HCT116 (cell line): ENCODE measurements at places on chromosomes 2 and 18. TPM values are rescaled to one million over a fixed set of nuclear protein-coding genes. Genes with fewer than 3 reads are reported as not detected.

DNA sequence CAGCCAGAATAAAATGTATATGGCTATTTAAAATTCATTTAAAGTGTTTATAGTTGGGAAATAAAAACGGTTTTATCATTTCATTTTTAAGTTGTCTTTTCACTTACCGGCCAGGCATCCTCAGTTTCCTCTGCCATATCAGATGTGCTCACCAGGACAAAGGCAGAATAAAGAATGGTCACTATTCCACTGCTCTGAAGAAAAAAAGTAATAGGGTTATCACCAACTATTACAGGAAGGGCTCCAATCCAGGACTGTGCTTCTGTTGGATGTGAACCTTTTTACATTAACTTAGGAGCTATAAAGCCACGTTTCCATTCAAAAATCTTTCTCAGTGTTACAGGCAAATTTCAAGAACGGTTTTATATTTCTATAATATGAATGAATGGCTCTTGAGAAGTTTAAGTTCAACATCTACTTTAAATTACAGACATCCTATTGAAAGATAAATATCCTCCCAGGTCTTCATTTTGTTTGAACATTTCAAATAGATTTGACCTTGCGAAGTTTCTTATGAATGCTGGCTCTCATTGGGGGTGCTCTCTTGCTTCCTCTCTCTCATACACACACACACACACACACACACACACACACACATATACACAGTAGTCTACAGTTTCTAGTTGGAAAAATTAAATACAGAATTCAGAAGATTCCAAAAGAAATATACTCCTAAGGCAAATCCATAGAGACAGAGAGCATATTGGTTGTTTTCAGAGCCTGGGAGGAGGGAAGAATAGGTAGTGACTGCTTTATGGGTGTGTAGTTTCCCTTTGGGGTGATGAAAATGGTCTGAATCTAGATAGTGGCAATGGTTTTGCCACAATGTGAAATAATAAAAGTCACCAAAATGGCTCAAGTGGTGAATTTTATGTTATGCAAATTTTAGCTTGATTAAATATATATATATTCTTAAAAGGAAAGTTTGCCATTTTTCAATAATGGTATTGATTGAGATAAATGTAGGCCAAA is 2.9 kb upstream of the SLC40A1 start:
- DNase-seq = no peak
- peaks cover 5% of the 10 kb centered on the region; the same call in 1 of the 2 replicates for H3K4me1 ChIP-seq

DNA sequence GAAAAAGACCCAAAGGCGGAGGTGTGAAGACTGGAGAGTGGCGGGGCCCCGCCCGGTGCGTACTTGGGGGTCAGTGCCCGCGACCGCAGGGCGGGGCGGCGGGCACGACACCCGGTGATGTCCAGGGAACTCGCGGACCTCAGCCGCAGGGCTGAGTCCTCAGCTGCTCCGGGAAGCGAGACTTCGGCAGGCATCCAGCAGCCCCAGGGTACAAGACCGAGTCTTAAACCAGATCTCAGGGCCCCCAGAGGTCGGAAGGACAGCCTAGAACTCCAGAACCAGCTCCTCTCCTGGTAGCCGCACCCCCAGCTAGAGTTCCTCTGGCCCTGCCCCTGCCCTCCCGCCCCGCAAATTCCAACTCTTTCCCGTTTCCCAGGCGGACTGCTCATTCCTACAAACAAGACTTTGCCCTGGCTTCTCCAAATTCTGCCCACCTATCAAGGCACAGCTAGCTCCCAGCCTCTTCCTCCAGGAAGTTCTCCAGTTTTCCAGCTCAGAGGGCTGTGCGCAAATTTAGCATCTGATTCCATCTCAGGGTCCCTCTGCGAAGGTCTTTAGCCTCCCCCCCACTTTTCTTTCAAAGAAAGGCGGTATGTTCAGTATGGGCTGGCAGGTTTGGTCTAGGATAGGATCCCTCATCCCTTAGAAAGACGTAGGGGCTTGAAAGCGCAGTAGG is 26.0 kb upstream of the NOTO start:
- no peaks in the 10 kb centered on the region for H3K36me3 ChIP-seq
- DNase-seq = no peak
- no peak overlapping the region for H3K4me3 ChIP-seq
- H3K4me1 ChIP-seq = peaks cover 9% of the 10 kb centered on the region; the same call in 1 of the 2 replicates
- H3K27ac ChIP-seq = no peak overlapping the region

DNA sequence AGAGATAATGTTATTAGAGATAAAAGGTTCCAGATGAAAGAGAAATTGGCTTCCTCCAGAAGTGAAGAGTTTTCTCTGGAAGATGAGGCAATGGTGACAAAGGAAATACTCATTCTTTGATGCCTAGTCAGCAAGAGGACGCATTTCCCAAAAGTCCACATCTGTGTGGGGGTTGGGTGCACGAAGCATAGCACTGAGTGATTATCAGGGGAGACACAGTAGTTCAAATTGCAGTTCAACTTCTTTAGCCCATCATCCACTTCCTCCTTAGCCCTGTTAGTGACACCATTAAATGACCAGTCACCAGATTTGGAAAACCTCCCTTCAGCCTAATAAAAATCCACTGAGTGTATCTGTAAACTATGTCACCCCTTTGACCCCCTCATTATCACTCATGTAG is 80.9 kb upstream of the PHLPP1 start:
- H3K27ac ChIP-seq = no peak overlapping the region
- no peak overlapping the region for H3K4me3 ChIP-seq
- H3K36me3 ChIP-seq = no peaks in the 10 kb centered on the region

GRCh38 chr2:41937921-41938708 is 109.7 kb upstream of the PKDCC start:
- H3K27ac ChIP-seq = no peak overlapping the region
- H3K27me3 ChIP-seq = peaks cover 4% of the 10 kb centered on the region; the same call in 1 of the 2 replicates
- H3K4me3 ChIP-seq = no peak overlapping the region

- H3K27ac ChIP-seq = no peak overlapping the region
- H3K4me1 ChIP-seq = no peaks in the 10 kb centered on the region
- no peaks in the 10 kb centered on the region for H3K36me3 ChIP-seq
- H3K4me3 ChIP-seq = no peak overlapping the region
Observed at GRCh38 chr2:9656270-9656766, 25.5 kb upstream of the YWHAQ start.

DNA sequence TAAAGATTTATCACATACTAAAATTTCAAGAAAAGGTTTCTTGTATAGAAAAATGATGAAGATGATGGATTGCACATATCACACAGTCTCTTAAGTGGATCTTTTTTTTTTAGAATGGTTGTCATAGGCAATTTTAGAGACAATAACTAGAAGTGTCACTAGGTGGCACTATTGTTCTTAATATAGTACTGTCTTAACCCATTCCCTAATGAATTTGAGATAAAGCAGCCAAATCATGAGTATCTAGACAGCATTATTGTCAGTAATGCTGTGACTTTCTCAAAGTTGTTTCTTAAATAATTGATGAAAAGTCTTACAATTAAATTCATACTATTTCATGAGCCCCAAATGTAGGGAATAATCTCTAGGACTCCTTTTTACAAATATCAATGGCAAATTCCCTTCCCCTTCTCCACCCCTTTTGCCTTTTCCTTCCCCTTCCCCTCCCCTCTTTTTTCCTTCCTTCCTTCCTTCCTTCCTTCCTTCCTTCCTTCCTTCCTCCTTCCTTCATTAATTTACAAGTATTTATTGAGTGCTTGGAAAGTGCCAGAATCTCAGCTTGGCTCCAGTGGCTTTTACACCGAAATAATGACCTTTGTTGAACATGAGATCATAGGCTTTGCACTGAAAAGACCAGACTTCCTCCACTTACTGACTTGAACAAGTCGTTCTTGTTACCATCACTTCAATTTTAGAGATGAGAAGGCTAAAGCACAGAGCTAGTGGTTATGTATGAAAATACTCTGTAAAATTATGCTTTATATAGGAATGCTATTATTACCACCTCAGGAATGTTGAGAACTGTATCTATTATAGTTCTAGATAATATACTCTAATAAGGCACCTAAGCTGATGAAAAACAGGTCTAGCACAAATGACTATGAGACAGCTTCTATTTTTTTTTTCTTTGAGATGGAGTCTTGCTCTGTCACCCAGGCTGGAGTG is 19.8 kb downstream of the MYL12B start:
- H3K27ac ChIP-seq = peak overlapping the region; percentile 11; the same call in 1 of the 2 replicates
- H3K4me1 ChIP-seq = peaks cover 40% of the 10 kb centered on the region
- peak; percentile 78 for DNase-seq
- no peak overlapping the region for H3K4me3 ChIP-seq
- H3K27me3 ChIP-seq = no peaks in the 10 kb centered on the region
- peaks cover 15% of the 10 kb centered on the region for H3K36me3 ChIP-seq

- H3K27me3 ChIP-seq = no peaks in the 10 kb centered on the region
- H3K27ac ChIP-seq = no peak overlapping the region
- no peaks in the 10 kb centered on the region for H3K36me3 ChIP-seq
- no peak for DNase-seq
- no peak overlapping the region for H3K4me3 ChIP-seq
Observed at GRCh38 chr2:69043736-69044400, 30.9 kb downstream of the ANTXR1 start.

GRCh38 chr2:217459680-217460405 is 543.0 kb downstream of the TNS1 start:
- H3K36me3 ChIP-seq = no peaks in the 10 kb centered on the region
- H3K27ac ChIP-seq = no peak overlapping the region
- DNase-seq = no peak
- no peaks in the 10 kb centered on the region for H3K4me1 ChIP-seq
- no peak overlapping the region for H3K4me3 ChIP-seq
- H3K27me3 ChIP-seq = peaks cover 56% of the 10 kb centered on the region

GRCh38 chr2:73983322-73984202 is 1.1 kb upstream of the TET3 start:
- H3K36me3 ChIP-seq = 0 out of 2 replicates have a peak, but pooled peaks cover 5% of the 10 kb centered on the region
- H3K27me3 ChIP-seq = no peaks in the 10 kb centered on the region
- DNase-seq = peak; percentile 88
- peaks cover 63% of the 10 kb centered on the region for H3K4me1 ChIP-seq
- peak overlapping the region; percentile 100 for H3K27ac ChIP-seq

- H3K27ac ChIP-seq = no peak overlapping the region
- H3K36me3 ChIP-seq = no peaks in the 10 kb centered on the region
- H3K4me1 ChIP-seq = 0 out of 2 replicates have a peak, but pooled peaks cover 2% of the 10 kb centered on the region
Observed at GRCh38 chr2:133982256-133982655, 271.6 kb upstream of the MGAT5 start.

DNA sequence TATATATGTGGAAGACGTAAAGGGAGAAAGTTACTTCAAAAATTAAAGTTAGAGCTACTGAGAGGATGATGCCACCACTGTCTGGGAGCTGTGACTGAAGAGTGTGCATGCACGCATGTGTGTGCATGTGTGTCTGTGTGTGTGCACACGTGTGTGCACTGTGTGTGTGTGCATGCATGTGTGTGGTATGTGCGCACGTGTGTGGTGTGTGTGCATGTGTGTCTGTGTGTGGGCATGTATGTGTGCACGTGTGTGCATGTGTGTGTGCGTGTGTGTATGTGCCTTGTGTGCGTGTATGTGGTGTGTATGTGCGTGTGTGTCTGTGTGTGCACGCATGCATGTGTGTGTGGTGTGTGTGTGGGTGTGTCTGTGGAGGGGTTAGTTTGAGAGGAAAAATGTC is 473.4 kb downstream of the CMPK2 start:
- no peaks in the 10 kb centered on the region for H3K36me3 ChIP-seq
- no peak overlapping the region for H3K4me3 ChIP-seq
- H3K27me3 ChIP-seq = no peaks in the 10 kb centered on the region
- DNase-seq = no peak

DNA sequence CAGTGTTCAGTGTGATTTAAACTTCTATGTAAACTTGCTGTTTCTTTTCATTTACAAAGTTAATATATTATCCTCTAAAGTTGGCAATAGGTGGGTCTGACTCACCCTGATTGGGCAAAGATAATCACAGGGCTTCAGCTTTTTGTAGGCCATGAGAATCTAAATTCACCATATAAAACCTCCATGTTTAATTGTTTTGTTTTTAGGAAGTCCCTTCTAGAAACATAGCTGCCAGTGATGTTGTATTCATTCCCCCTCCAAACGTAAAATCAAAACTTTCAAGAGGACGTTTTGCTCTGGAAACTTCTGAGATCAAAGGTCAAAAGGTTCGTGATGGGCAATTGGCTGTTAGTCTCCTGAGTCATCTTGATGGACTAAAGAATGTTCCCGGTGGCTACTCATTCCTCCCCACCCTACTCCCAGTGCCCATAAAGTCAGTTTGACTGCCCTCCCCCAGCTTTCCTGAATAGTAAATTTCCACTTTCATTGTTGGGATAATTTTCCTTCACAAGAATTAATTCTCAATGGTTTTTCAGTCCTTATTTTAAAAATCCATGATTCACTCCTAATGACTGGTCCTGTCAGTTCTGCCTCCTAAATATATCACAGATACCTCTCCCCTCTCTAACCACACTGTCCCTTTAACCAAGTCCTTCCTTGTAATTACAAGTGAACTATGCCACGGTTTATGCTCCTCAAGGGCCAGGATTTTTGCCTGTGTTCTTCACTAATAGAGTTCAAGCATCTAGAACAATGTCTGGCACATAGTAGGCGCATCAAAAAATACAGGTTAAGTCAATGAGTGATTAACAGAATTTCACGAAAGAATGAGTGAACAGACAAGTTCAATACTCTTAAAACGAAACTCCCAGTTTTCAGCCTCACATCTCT is 164.4 kb upstream of the VRK2 start:
- H3K27ac ChIP-seq = peak overlapping the region; percentile 53
- DNase-seq = peak; percentile 47
- H3K4me1 ChIP-seq = peaks cover 17% of the 10 kb centered on the region; the same call in 1 of the 2 replicates
- H3K27me3 ChIP-seq = no peaks in the 10 kb centered on the region

- no peak for DNase-seq
- H3K27ac ChIP-seq = peak overlapping the region; percentile 75; the same call in 1 of the 2 replicates
- H3K36me3 ChIP-seq = 0 out of 2 replicates have a peak, but pooled peaks cover 5% of the 10 kb centered on the region
Observed at GRCh38 chr2:240998706-240998994, 232 bp downstream of the SNED1 start.

- no peaks in the 10 kb centered on the region for H3K4me1 ChIP-seq
- DNase-seq = no peak
- H3K27me3 ChIP-seq = peaks cover 11% of the 10 kb centered on the region; the same call in 1 of the 2 replicates
- H3K4me3 ChIP-seq = no peak overlapping the region
- H3K27ac ChIP-seq = no peak overlapping the region
Observed at GRCh38 chr2:42096869-42097591, 49.2 kb downstream of the PKDCC start.

GRCh38 chr2:43798300-43798699 is 24.5 kb downstream of the DYNC2LI1 start:
- no peak overlapping the region for H3K4me3 ChIP-seq
- H3K36me3 ChIP-seq = no peaks in the 10 kb centered on the region
- DNase-seq = no peak
- no peak overlapping the region for H3K27ac ChIP-seq

Gene NEU2
- not detected for total RNA-seq

Gene CPSF3
- total RNA-seq = 68.5 TPM

Gene HOXD11
- not detected for total RNA-seq

Gene ANKZF1
- total RNA-seq = 64.7 TPM

Gene TBC1D8
- 44.0 TPM for total RNA-seq

Gene SCN2A
- 0.25 TPM for total RNA-seq

Gene COL5A2
- 2.3 TPM for total RNA-seq

Gene CNGA3
- not detected for total RNA-seq
